ENCODE measurements at places on chromosomes 6 and 20.

GRCh38 chr20:33859751-33860150 lies 48.6 kb downstream of the CHMP4B start:
- DNase-seq, result no peak

GRCh38 chr6:80544976-80545722 lies 438.7 kb downstream of the BCKDHB start:
- DNase-seq, result no peak

DNA sequence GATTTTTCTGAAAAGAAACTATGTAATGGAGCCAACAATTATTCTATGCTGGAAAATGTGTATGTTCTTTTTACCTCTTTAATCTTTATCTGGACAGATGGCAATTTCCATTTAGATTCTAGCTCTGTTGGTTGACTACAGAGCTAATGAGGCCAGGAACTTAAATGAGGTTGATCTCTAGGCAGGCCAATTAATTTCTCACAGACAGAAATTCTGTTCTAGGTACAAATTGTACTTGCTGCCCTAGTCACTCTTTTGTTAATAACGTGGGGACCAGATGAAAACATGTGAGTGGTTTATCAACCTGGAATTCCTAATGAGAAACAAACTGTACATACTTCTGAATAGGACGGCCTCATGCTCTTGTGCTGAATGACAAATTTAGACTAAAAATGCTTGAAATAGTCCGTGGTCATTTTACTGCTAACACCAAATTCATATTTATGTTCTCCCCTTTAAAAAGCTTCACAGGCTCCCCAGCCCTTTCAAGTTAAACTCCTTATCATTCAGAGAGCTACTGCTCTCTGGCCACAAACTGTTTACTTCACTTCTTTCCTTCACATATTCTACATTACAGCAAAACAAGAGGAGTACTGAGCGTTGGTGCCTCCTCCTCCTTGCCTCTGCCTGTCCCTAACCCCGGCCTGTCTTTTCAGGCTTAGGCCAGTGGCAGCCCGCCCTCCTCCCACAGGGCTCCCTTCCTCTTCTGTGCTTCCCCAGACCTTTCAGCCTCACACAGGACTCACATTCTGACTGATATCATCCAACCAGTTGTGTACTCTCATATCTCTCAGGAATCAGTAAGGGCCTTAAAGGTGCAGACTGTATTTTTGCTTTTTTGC lies 41.4 kb downstream of the DTNBP1 start:
- DNase-seq, result no peak

DNA sequence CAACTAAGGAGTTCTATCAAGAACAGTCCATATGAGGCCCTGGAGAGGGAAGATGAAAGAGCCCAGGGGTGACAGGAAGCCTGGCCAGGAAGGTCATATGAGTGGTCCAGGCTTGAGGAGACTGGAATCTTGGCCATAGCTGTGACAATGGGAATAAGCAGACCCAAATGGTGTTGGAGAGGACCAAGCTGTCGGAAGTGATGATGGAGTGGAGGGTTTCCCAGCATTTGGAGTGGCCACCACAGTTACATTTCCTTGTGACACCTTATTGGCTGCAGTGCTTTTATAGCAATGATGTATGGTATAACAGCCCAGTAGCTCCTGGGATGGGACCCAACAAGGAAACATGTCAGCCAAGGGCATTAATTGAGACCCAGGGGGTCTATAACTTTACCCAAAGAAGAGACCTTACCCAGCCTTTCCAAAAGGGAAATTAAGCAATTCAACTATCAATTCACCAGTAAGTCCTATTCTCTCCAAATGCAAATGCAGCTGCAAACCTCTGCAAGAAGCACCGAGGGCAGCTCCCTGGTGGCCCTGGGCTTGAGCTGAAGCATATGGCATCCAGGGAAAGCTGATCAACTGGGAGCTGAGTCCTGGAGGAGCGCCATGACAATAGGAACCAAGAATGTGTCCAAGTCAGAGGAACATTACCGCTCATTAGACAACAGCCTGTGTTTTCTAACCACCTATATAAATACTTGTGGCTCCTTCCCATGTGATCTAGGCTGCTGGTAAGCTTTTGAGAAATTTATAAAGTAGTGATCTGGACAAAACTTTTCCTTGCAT lies 219.4 kb downstream of the SOD2 start:
- no peak for DNase-seq

DNA sequence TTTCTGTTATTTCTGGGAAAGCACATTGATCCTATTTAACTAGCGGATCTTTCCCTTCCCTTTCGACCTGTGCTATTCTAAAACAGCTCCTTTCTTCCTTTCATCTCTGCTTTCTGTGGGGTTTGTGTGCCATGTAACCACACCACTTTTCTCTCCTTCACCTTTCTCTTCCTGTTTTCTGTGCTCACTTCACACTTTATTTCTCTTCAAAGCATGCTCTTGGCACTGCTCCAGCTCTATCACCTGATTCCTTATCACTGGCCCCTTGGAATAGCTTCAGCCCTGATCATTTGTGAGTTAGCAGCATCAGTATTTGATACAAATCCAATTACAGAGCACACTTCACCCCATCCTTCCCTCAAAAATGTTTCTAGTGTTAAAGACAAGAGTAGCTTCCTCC lies 8.1 kb upstream of the METTL24 start:
- DNase-seq, result no peak

GRCh38 chr6:99349171-99350141 lies at the start of gene FAXC:
Gene FAXC (minus strand): TSS chr6:99349674. CDS start chr6:99349372, 302 bp downstream.
- DNase-seq, result peak; percentile 21

DNA sequence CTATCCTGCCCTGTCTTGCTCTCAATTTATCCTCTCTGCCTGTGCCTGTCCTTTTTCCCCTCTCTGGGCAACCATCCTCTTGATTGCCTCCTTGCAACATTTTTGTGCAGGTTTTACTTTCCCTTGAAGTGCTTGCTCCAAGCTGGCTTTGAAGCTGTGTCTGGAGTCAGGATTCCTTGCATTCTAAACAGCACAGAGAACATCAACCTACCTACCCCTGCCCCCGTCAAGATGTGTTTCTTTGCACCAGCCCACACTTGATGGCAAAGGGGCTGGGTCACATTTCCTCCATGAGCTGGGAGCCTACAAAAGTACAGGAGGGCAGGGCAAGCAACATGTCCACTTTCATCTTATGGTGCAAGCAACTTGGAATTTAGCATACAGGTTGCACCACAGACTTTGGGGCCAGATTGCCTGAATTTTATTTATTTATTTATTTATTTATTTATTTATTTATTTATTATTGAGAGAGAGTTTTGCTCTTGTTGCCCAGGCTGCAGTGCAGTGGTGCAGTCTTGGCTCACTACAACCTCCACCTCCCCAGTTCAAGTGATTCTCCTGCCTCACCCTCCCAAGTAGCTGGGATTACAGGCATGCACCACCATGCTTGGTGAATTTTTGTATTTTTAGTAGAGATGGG lies 206.3 kb downstream of the COL19A1 start:
- no peak for DNase-seq

- DNase-seq, result no peak
These were observed 88.6 kb downstream of the RNF217 start for GRCh38 chr6:125050663-125051318.

- DNase-seq, result no peak
These were observed 449.8 kb upstream of the RNF217 start for GRCh38 chr6:124512431-124512830.

DNA sequence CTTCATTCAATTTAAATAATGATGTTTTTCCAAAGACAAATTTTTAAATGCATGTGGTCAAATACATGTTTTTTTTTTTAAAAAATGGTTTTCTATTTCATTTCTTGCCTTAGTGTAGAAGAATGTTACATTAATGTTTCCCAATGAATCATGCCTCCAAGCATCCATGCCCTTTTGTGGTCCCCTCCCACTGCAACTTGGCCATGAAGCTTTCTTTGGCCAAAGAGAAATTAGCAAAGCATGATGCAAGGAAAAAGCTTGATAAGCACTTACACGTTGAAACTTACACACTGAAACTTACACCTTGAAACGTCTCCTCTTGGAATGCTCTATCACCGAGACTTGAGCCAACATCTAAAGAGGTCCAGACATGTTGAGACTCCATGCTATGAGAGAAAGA lies 93.0 kb upstream of the ELOVL5 start:
- DNase-seq, result no peak

GRCh38 chr6:166870602-166871208 lies 85.6 kb downstream of the RNASET2 start:
- DNase-seq, result no peak

DNA sequence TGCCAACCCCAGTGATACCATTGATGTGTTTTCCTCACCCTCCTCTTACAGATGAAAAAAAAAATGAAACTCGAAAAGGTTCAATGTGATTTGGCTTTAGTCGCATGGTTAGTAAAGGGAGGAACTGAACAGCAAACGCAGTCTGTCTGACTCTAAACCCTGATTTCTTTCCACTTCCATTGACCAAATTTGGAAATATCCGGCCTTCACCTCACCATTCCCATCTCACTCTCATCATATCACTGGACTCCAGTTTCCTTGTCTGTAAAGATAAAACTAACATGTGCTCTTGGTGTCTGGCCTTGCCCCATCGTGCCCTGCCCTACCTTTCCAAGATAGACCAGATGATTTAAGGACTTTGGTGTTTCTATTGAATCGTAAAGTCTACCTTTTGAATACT lies 48.7 kb upstream of the ADGRF1 start:
- DNase-seq, result no peak

DNA sequence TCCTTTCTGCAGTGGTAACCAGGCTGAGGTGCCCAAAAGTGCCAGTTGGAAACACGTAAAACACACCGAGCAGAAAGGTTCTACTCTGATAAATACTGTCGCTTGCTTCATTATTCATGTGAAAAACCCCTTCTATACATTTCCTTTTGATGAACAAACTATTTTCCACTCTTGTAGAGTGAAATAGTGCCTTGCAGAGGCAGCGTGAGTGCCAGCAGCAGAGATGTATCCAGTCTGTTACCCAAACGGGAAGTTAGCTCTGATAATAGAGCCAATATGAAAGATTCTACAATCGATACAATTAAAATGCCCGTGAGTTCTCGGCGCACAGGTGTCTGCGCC lies 1.5 kb downstream of the ZBTB46 start:
- DNase-seq, result no peak

GRCh38 chr20:64048402-64049044 lies 916 bp downstream of the SOX18 start:
- DNase-seq, result no peak

- DNase-seq, result peak; percentile 70
These were observed 107.4 kb downstream of the SCML4 start for GRCh38 chr6:107716688-107717089.

- no peak for DNase-seq
These were observed 22.3 kb downstream of the PNPLA1 start for GRCh38 chr6:36292170-36292569.

DNA sequence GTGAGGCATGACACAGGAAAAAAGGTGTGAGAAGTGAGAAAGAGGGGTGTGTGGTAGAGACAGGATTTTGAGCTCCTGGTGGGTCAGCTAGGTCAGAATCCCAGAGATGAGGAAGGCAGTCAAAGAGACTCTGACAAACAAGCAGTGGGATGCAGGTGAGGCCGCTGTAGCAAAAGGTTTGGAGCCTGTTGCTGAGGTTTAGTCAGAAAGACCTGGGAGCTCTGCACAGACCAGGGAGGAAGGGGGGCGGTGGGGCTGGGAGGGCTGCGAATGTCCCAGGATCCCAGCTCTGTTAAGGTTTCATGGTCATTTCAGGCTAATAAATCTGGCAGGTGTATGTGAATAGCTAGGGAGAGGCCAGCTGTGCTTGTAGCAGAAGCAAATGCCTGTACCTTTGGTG lies 373.9 kb upstream of the SYNCRIP start:
- no peak for DNase-seq

DNA sequence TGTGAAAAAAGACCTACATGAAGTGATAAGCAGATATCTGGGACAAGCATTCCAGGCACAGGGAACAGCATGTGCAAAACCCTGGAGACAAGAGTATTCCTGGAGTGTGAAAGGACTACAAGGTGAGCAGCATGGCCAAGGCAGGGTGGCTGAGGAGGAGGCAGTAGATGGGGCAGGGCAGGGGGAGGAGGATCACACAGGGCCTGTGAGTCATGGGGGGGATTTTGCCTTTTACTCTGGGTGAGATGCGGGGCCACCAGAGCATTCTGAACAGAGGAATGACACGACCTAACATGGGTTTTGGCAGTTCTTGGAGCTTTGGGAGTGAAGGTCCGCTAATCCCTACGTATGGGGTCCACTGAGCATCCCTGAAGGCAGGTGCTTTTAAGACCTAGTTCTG lies 69.8 kb upstream of the CCN6 start:
- no peak for DNase-seq

Data from germinal center (tissue), 1 donor.